ENCODE measurements at places on chromosomes 16 and 17. TPM values are rescaled to one million over a fixed set of nuclear protein-coding genes. Genes with fewer than 3 reads are reported as not detected.

DNA sequence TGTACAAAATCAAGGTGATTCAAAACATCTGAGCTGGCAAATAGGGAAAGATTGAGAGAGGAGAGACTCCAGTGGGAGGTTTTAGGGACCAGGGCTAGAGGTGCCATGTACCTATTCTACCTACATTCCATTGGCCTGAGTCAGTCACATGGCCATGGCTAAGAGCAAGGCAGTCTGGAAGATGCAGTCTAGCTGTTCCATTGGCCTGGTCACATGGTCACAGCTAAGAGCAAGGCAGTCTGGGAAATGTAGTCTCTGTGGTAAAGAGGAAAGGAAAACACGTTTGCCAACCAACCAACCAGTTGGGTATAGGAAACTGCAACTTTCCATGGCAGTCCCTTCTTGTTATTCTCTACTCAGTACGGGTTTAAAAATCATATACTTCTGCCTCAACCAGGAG is 369.1 kb downstream of the XYLT1 start:
- no peak for DNase-seq

- DNase-seq = no peak
These were observed 17.7 kb downstream of the BCL7C start for GRCh38 chr16:30875871-30876801.

DNA sequence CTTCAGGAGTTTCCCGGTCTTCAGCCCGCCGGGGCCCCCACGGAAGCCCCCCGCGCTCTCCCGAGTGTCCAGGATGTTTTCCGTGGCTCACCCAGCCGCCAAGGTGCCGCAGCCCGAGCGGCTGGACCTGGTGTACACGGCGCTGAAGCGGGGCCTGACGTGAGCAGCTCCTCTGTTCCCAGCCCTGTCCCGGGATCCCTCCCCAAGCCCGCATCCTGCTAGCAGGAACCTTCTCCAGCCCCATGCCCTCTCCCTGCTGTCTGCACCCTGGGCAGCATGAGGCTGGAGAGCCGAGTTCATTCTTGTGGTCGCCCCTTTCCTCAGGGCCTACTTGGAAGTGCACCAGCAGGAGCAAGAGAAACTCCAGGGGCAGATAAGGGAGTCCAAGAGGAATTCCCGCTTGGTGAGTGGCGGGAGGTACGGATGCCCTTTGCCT is 10.1 kb downstream of the RIPOR1 start:
- DNase-seq = no peak

GRCh38 chr17:49871211-49871610 is 23.3 kb upstream of the TAC4 start:
- no peak for DNase-seq

- no peak for DNase-seq
These were observed 59.1 kb downstream of the NEUROD2 start for GRCh38 chr17:39548494-39549225.

GRCh38 chr17:21272881-21273792 is 11.4 kb upstream of the MAP2K3 start:
- DNase-seq = no peak

XYLT2 gene
- 4.0 TPM for polyA plus RNA-seq

PPP1R27 gene
- polyA plus RNA-seq = 0.41 TPM

ZPBP2 gene
- not detected for polyA plus RNA-seq

RPAIN gene
- polyA plus RNA-seq = 44.1 TPM

Data from aorta (tissue), 5 donors.